ENCODE measurements at places on chromosomes 5 and 9.

DNA sequence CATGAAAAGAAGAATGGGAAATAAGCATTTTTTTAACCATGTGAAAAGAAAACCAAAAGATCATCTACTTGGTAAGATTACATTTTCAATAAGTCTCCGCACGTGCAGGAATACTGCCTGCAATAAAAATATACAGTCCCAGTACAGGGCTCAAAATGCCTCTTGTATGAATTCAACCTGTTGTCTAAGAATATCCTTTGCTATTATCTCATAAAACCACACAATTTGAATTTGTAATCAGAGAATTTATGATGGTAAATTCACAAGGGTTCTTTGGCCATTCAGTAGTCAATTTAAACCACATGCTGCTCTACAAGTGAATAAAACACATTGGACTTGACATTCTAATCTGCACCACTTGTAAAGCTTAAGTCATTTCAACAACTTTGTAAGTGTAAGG lies 46.6 kb downstream of the ST8SIA4 start:
- no peak for DNase-seq

- DNase-seq = no peak
Observed at GRCh38 chr5:9124071-9124470, 421.8 kb downstream of the SEMA5A start.

- no peak for DNase-seq
Observed at GRCh38 chr5:5037674-5038073, 102.5 kb upstream of the ADAMTS16 start.

- DNase-seq = no peak
Observed at GRCh38 chr5:173187054-173187743, 42.9 kb downstream of the BNIP1 start.

DNA sequence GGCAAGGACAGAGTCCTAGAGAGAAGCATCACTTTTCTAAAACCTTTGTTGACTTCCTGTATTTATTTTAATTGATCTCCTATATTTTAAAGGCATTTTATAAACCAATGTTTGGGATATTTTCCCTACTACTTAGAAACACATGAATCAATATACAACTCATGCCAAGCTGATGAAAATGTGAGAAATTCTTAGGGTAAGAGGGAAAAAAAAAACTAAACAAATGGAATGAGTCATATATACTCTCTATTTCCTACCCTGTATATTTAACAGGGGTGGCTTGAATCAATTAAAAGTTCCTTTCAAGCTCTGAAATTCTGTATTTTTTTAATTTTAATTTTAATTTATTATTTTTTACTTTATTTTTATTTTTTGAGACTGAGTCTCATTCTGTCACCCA lies 19.6 kb downstream of the BAAT start:
- DNase-seq = no peak

GRCh38 chr5:52469420-52469819 lies 318.3 kb upstream of the ITGA1 start:
- no peak for DNase-seq

DNA sequence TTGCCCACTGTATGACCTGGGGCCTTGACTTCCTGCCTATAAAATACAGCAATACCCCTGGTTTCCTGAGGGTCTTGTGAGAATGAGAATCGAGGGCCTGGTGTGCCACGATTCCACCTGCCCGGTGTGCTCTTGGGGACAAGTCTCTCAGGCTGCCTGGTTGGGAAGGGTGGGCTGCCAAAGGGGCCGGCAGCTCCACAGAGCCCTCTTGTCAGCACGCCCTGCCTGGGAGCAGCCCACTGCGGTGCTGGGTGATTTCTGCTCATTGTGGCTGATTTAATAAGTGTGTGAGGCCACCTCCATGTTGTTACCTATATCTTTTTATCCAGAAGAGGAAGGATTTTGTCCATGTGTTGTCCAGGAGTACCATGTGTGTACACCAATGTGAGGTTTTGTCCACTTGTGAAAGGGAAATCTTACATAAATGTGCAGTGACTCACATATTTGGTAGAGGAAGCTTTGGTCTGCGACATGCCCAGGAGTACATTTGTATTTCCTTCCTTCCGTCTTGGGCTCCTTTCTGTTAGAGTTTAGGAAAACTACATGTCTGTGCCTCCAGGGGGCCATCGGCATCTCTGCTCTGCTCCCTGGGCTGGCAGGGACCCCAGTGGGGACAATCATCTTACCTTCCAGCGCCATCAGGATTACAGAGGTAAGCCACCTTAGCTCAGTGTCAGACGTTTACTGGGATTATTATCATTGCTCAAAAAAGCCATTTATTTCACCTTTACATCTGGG lies 108.6 kb downstream of the PHF2 start:
- DNase-seq = no peak

GRCh38 chr9:123375469-123376132 lies 19.6 kb downstream of the CRB2 start:
- no peak for DNase-seq

- peak; percentile 75 for DNase-seq
Observed at GRCh38 chr9:34664281-34665066, 2.0 kb upstream of the CCL27 start.

DNA sequence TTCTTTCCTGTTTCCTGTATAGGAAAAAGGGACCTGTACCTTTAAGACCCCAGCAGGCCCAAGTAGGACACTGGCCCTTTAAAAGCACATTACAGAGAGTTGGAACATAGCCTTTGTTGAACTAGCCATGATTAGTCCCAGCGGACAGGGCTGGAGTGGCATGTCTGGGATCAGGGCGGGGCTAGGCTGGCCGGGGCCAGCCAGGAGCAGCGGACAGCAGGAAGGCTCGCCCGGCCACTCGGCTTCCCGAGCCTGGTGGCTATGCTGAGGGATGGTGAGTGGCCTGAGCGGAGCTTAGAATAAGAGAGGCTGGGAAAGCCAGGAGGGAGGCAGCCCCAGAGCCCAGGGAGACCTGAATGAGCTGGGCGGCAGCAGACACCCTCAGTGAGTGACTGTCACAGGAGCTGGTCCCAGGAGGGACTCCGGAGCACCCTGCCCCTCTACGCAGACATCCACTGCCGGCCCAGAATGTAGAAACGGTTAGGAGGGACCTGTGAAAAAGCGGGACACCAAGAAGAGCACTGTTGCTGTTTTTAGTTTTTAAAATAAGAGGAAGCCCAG lies 92.1 kb downstream of the DAB2IP start:
- DNase-seq = no peak

DNA sequence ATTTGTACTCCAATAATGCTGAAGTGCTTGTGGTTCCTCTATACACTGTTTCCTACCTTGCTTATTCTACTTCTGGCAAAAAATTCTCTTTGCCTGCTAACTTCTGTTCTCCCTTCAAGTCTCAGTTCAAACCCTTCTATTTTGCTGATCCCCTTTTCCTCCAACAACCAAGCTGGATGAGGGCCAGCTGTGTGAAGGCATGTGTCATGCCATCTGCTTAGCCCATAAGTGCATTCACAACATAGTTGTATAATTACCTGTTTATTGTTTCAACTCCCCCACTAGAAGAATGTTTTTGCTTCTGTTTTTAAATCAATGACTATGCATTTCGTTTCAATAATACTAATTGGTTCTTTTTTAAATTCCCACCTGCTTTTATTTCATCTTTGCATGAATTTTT lies 1951.4 kb upstream of the WWC1 start:
- no peak for DNase-seq

- DNase-seq = no peak
Observed at GRCh38 chr5:2506603-2507002, 244.9 kb downstream of the IRX2 start.

GRCh38 chr5:33433303-33434240 lies 7.2 kb upstream of the TARS1 start:
- DNase-seq = no peak

GRCh38 chr5:146179696-146180095 lies 2.8 kb downstream of the LARS1 start:
- DNase-seq = no peak

DNA sequence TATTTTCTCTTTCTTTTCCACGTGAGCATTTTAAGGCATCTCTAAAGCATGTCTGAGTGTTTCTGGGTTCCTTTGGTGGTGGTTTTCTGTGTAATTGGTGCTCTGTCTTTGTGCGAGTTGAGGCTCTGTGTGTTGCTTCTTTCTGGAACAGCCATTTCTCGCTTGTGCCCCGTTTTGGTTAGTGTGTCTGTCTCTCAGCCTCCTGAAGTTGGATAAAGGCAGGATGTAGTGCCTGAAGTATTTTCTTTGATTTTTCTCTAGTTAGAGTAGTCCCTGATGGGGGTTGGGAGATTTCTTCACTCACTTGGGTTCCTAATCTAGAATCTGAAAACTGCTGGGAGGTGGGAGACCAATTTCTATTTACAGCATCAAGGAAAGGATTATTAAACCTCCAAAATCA lies 129.7 kb upstream of the TMEM161B start:
- DNase-seq = no peak

DNA sequence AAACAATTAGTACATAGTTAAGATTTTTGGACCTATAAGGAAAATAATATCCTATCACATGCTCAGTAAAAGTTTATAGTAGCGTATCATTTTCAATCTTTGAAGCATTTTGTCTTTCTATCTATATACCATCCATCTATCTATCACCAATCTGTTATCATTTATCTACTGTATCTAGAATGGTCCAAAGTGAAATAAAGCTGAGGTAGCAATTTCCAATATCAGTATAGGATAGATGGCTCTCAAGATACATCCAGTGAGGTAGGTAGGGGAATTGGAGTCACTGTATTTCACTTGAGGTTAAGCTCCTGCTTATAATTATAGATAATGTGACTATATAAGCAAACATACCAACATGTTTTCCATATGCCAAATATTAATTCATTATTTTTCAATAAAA lies 889.1 kb upstream of the CTNND2 start:
- DNase-seq = no peak

DNA sequence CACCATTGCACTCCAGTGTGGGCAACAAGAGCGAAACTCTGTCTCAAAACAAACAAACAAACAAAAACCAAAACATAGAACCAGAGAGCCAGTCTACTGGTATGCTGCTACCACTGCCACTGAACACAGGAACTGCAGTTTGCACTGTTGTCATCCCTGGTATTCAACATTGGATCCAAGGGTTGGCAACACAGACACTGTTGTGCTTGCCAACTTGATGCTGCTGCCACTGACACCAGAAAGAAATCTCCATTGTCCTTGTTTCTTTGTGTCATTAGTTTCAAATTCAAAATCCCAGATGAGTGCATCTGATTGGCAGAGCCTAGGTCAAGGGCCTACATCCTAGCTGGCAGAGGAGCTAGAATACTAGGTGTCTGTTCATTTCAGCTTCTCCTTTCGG lies 16.2 kb downstream of the HINT1 start:
- no peak for DNase-seq

DNA sequence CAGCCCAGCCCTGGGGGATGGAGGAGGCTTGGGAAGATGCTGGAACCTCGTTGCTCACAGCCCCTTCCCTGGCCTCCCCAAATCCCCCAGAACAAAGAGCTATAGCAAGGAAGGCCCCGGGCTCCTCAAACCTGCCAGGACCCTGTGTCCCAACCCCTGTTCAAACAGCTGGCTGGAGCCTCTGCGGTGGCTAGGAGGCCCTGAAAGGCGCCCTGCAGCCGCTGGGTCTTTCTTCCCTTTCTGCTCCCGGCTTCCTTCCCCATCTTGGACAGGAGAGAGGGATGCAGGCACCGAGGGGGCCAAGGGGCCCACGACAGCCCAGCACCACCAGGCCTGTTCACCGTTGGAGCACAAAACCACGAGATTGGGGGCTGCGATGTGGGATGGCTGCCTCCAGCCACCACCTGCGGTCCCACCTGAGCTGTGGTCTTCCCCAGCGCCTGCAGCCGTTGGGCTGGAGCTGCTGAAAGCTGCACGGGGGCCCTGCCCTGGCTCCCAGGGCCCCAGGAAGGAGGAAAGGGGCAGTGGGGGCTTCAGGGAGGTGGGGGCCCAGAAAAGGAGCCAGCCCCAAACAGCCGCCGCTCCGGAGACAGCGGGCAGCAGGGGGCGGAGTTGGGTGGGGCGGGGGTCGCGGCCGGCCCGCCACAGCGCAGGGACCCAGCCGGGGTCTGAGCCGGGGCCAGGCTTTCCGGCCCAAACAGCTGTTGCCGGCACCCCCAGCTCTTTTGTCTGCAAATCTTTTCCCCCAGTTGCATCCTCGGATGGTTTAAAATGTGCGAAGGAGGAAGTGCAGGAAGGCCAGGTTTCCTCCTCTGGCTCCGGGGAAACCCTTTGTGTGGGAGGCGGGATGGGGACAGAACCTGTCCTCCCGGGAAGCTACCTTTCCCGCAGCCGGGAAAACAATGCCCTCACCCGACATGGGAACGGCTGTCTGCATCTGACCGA lies 16.1 kb downstream of the NOTCH1 start:
- no peak for DNase-seq

- DNase-seq = no peak
Observed at GRCh38 chr9:92097997-92098482, 17.2 kb downstream of the SPTLC1 start.
